Posterior cingulate gyrus (tissue), 11 donors: ENCODE measurements at places on chromosomes 16 and 17.

DNA sequence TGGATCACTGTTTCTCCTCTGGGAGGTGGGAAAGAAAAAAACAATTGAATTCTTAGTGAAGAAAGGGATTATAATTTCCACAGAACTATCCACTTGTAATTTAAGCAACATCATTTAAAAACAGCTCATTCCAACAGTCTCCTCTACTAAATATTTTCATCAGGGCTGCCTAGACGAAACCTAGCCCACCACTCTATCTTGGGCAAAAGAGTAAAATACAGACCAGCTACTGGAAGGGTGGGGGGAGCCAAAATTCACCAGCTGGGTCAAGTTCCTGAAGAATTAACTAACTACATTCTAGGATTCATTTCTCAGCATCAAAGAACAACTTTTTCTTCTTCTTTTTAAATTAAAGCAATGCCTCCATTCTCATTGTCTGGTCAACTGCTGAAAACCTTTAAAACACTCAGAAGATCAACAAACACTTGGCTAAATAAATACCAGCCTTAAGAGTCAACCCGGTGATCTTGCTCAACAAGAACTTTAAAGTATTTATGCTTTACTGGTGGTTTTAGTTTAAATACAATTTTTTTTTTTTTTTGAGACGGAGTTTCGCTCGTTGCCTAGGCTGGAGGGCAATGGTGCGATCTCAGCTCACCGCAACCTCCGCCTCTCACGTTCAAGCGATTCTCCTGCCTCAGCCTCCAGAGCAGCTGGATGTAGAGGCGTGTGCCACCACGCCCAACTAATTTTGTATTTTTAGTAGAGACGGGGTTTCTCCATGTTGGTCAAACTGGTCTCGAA is 25.2 kb downstream of the KANSL1 start:
- DNase-seq, result no peak

DNA sequence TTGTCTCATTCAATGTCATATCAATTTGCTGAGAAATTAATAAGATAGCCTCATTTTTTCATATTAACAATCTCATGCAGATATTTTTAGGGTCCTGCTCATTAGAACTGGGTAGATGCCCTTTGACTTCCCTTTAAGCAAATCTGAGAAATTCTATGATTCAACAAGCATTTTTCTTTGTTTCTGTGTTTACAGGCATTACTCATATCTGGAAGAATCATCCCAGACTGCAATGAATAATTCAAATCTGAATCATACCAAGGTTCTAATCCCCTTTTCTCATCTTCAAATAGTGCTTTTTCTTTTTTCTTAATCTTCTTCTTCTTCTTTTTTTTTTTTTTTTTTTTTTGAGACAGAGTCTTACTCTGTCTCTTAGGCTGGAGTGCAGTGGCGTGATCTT is 69.2 kb upstream of the KIFC3 start:
- no peak for DNase-seq

DNA sequence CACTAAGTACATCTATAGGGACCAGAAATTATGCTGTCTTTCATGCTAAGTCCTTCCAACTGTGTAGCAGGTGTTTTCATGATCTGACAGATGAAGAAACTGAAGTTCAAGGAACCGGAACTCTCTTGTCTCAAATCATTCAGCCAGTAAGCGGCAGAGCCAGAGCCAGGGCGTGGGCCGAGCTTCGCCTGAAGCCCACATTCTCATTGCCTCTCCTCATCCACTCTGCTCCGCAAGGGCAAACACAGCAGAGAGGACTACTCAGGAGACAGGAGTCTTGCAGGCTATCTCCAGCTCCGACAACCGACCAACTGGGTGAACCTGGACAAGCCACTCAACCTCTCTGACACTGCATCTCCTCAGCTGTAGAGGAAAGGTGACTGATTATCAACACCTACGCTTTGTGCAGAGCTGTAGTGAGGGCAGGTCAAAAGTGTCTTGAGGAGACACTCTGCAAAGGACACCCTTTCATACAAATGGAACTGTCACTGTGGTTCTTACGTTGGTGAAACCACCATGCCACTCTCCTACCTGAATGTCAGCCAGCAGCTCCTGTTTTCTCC is 72.9 kb downstream of the CYTH1 start:
- DNase-seq, result no peak

- no peak for DNase-seq
Measured at GRCh38 chr17:14211246-14211645, 25.4 kb downstream of the CDRT15 start.

DNA sequence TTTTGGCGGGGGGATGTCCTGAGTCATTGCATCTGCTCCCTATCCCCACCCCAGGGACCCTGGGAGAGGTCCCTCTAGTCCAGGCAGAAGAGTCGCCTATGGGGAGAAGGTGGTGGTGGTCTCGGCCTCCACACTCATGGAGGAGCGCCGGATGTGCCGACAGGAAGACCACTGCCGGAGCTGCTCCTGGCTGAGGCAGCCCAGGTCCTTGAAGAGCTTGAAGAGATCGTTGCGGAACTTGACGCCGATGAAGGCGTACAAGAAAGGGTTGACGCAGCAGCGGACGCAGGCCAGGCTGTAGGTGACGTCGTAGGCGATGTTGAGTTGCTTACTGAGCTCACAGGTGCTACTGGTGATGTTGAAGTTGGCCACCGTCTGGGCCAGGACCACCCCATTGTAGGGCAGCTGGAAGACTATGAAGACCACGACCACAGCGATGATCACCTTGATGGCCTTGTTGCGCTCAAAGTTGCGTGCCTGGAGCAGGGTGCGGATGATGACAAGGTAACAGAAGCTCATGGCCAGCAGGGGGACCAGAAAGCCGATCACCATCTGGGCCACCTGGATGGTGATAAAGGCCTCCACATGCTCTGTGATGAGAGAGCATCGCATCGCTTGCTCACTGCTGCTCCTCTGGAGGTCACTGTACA is 10.5 kb downstream of the CCR7 start:
- DNase-seq, result no peak
